ENCODE measurements at places on chromosomes 7 and 10.

DNA sequence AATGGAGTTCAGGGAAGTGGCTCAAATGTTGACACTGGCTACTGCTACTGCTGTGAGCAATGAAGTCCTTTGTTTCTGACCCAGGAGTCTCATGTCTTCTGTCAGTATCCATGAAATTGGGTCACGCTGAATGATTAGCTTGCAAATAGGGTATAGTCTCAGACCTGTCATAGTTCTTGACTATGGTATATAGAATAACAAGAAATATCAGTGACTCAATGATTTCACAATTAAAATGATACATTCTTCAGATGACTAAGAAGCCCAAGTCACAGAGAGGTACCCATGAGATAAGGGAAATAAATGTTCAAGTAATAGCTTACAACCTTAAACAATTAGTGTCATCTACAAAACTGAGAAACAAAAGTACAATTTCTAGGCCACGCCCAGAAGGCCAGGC, 89.3 kb downstream of the LYZL2 start:
- no peak for DNase-seq

DNA sequence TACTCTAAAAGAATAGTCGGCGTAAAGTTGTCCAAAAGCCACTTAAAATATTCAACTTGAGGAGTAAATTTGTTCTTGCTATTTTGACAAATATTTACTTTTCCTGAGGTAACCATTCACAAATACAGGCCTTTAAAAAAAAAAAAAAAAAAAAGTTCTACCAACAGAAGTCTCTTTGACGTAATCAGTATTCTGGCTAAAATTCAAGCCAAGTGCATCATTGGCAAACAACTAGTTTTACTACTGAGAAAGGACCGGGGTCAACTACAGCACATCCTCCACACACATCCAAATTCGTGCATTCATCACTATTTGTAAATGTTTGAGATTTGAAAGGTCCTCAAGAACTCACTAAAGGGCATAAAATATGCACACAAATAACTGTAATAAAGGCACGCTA, 2.0 kb downstream of the OAT start:
- DNase-seq, result no peak

- DNase-seq, result no peak
Observed at GRCh38 chr10:34313353-34313752, 501.7 kb downstream of the PARD3 start.

- DNase-seq, result no peak
Observed at GRCh38 chr10:80462981-80463741, 9.1 kb downstream of the TSPAN14 start.

DNA sequence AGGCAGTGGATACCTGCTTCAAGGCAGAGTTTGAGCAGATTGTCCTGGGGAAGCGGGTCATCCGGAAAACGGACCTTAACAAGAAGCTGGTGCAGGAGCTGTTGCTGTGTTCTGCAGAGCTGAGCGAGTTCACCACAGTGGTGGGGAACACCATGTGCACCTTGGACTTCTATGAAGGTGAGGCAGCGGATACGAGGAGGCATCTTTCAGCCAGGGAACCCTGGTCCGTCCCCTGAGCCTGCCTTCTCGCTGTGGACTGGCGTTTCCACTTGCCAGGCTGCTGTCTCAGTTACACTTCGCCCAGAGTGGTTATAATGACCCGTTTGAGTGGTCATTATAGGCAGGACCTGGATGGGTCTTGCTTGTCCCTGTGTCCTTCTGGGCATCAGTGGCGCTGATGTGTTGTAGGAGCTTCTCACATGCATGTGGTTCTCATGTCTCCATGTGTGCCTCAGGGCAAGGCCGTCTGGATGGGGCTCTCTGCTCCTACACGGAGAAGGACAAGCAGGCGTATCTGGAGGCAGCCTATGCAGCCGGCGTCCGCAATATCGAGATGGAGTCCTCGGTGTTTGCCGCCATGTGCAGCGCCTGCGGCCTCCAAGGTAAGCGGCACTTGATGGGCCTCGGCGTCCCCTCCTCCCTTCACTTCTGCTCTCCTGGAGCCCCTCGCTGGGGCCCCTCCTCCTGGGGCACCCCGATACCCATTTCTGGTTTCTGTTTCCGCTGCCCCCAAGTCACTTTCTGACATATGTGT, 18.0 kb downstream of the UPP1 start:
- no peak for DNase-seq

DNA sequence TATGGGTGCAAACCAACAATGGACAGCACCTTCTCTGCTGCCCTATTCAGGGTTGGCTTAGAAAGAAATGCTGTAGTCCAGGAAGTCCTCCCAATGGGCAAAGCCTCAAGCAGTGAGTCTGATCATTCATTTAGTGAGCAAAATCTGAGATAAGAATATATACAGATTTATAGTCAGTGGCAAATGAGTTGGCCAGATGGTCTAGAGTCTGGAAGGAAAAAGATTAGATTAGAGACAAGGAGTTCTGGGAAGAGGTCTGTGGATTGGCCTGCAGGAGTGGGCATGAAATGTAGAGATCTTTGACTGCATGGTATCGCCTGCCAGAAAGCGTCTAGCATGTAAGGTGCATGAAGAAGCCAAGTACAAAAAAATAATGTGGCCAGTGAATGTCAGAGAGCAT, 201.9 kb upstream of the PTER start:
- no peak for DNase-seq

DNA sequence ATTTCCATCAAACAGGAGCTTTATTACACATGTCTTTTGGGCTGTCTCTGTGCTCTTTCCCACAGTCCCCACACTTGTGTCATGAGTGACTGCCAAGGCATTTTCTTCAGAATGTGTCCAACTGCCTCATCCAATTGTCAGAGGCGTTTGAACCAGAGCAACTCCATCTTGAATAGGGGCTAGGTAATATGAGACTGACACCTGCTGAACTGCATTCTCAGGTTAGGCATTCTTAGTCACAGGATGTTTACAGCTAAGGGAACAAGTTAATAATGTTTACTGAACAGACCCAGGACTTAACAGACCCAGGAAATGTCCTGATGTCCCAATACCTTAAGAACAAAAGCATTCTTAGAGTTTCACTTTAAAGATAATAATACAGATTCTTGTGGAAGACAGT, 595.5 kb downstream of the REEP3 start:
- no peak for DNase-seq

- no peak for DNase-seq
Observed at GRCh38 chr10:16199216-16199615, 237.6 kb upstream of the PTER start.

DNA sequence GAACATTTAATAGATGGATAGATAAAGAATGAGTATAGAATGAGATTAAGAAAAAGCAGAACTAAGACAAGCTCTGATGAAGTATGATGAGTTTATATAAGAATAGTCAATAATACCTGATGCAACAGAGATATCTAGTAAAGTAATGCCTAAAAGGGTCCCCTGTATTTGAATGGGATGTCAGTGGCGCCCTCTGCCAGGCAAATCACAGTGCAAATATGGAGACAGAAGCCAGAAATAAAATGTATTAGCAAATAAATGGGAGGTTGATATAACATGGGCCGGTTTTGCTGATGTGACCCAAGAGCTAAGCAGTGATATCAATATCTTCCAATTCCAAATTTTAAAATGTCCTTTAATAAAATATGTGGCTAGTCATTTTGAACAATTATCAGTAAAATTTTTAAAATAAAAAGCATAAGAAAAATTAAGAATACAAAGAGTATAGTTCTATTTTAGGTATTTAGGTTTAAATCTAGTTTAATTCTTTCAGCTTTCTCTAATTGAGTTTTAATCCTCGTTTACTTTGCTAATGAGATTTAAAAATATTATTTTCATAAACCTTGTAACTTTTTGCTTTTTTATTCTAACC, 62.6 kb downstream of the ADK start:
- DNase-seq, result peak; percentile 57

GRCh38 chr7:88540012-88540411, 219.5 kb upstream of the ZNF804B start:
- DNase-seq, result no peak

- peak; percentile 62 for DNase-seq
Observed at GRCh38 chr7:94509264-94509886, at the start of gene CASD1. Gene CASD1 (plus strand): TSS chr7:94509809. CDS start chr7:94510085, 276 bp downstream.

DNA sequence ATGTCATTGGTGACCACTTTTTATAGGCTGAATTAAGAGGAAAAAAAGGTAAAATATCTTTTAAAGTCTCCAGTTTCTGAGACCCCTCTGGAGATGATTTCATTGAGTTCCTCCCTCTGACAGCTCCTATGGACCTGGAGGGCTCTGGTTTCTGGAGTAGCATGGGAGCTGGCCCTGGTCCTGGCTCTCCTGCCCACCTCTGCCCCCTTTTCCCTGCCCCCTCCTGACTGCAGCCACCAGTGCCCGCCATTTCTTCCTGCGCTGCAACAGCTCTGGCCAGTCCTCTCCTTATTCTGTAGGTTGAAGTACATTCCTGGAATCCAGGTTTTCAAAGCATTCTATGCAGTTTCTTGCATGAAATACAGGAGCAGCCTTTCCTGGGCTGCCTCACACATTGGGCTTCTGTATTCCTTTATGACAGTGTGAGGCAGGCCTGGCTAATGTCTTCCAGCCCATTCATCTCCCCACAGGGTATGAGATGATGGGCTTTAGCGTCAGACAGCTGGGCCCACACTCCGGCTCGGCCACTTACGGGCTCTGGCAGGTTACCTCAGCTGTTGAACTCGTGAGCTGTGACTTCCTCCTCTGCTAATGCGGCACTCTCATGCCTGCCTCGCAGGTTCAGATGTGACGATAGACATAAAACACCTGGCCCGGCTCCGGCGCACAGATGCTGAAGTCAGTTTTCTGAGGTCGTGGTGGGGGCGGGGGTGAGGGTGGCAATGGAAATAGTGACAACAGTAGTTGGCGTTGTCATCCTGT, 101.7 kb downstream of the MGMT start:
- no peak for DNase-seq

DNA sequence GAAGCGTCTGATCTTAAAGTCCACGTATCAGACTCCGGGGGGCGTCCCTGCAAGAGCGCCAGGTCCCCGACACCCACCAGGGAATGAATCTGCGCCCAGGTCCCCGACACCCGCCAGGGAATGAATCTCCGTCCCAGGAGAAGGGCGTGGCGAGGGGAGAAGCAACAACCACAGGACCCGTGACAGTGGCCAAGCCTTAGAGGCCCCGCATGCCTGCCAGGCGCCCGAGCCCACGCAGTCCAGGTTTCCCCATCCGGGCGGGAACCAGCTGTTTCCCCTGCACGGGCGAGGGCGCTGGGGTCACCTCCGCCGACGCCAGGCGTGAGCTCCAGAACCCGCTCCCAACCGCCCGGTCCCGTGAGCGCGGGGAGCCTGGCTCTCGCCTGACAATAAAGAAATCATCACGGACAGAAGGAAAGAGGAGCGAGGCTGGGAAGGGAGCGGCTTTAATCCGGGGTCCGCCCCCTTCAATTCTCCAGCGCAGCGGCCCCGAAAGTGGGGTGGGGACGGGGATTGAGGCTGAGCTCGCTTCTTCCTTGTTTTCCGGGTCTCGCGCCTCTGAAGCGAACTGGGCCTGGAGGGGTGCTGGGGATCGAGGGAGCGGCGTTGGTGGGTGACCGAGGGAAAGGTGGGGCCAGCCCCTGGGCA, 29.0 kb upstream of the BMS1 start:
- no peak for DNase-seq

GRCh38 chr7:23067271-23067670, 38.3 kb upstream of the KLHL7 start:
- no peak for DNase-seq

DNA sequence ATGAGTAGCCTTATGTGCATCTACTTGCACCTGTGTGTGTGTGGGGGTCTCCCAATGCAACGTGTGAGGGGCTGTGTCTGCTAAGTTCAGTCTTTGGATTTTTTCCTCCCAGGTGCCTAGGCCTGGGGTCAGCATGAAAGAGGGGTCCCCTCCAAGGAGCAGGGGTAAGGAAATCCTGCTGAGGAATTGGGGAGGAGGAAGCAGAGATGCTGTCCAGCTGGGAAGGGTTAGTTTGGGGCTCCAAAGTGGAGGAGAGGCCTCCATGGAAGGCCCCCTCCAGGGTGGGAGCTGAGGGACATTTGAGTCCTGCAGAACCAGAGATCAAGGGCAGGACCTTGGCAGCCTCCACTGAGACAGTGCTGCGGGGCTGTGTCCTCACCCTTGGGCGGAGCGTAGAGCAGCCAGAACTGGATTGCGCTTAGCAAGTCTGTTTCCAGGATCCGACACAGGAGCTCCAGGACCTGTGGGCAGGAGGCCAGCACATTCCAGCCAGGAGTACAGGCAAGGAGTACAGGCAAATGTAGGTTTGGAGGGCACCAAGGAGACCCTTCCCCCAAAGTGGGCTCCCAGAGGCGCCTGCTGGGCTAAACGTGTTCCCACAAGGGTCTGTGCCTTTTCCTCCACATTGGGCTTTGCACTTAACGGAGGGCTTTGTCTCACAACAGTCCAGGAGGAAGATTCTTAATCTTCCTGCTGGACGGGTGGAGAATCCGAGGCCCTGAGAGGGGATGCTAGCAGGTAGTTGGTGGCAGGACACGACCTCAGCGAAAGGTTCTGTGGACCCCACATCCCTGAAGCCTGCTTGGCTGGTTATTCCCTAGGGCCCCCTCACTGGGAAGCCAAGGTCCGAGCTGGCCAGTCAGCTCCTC, 10.1 kb downstream of the TBATA start:
- peak; percentile 8 for DNase-seq

GRCh38 chr7:47186316-47186715, 395.6 kb downstream of the TNS3 start:
- no peak for DNase-seq

DNA sequence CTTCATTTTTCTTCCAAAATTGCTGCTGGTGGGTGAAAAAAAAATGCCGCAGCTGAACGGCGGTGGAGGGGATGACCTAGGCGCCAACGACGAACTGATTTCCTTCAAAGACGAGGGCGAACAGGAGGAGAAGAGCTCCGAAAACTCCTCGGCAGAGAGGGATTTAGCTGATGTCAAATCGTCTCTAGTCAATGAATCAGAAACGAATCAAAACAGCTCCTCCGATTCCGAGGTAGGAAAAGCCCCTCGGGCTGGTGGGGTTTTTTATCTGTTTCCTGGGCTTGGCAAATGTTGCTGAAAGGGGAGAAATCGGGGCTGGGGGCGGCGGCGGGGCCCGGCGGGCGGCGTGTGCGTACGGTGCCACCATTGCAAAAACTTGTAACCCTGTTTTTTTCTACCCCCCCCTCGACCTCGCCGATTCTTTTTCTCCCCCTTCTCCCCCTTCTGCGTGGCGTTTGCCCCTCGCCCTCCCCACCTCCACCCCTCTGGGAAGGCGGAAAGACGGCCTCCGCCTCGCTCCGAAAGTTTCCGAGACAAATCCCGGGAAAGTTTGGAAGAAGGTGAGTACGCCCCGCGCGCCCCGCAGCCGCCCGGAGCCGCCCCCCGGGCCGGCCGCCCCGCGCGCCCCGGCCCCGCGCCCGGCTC, 789 bp downstream of the TCF7L2 start:
- DNase-seq, result peak; percentile 29

GRCh38 chr7:140726281-140726680, 29.8 kb downstream of the NDUFB2 start:
- DNase-seq, result no peak

- no peak for DNase-seq
Observed at GRCh38 chr10:19014034-19014433, 34.6 kb upstream of the MALRD1 start.

- DNase-seq, result peak; percentile 41
Observed at GRCh38 chr7:24851786-24852185, 94.5 kb upstream of the GSDME start.

- DNase-seq, result no peak
Observed at GRCh38 chr7:83541187-83541960, 107.6 kb downstream of the SEMA3E start.
